ENCODE measurements at places on chromosomes 2 and 18.

DNA sequence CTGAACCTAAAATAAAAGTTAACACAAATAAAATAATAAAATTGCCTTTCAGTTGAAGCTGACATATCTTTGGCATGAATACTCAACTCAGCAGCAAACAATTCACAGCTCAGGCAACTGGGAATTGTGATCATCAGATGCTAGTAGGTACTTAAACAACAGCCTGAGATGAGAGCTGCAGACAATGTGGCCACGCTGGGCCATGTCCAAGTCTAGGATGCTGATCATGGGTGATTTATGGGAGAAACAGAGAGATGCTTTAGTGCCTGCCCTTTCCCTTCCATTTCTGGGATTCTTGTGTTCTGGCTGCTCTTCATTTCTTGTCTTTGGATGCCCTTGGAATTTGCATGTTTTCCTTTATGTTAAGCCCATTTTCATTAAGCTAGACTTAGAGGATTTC lies 212.4 kb upstream of the CWC22 start:
- DNase-seq, result no peak

DNA sequence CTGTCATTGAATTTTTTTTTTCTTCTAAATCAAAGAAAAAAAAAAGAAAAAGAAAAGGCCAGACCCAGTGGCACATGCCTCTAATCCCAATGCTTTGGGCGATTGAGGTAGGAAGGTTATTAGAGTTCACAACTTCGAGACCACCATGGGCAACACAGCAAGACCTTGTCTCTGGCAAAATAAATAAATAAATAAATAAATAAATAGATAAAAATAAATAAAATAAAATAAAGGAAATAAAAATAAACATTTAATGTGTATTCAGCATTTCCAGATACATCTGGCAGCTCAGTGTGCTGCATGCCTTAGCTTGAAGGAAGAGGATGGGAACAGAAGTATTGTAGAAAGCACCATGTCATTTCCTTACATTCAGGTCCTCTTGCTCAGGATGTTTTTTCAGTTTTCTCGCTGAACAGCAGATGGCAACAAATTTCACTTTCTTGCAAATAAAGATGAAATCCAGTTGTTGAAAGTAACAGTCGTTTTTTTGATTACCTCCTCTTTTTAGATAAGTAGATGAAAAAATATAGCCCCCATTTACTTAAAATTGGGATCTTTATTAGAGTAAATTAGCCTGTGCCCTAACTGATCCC lies 25.7 kb upstream of the FAM178B start:
- DNase-seq, result peak; percentile 21

- peak; percentile 80 for DNase-seq
These were observed 261.0 kb upstream of the CXCR4 start for GRCh38 chr2:136378712-136379595.

GRCh38 chr18:50947899-50948298 lies 19.9 kb upstream of the ELAC1 start:
- no peak for DNase-seq

- no peak for DNase-seq
These were observed 99.1 kb upstream of the NEUROD1 start for GRCh38 chr2:181779288-181780021.

- DNase-seq, result no peak
These were observed 310.2 kb upstream of the LRATD1 start for GRCh38 chr2:14322306-14322705.

DNA sequence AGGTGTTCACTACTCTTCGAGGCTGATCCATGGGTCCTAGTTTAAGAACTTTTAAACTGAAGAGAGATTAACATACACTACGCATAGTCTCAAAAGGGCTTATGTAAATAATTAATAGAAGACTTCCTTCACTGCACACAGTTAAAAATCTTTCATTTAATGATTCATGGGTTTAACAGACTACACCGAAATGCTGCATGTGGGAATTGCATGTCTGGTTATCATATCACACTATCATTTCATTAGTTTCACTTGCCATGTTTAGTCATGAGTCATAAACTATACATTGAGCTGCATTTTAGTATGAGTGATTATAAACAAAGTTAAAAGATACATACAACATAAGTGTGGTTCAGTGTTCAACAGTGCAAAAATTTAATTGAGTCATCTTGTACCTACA lies 31.2 kb downstream of the GLS start:
- DNase-seq, result no peak

GRCh38 chr2:20483194-20483895 lies 36.5 kb downstream of the RHOB start:
- DNase-seq, result no peak

DNA sequence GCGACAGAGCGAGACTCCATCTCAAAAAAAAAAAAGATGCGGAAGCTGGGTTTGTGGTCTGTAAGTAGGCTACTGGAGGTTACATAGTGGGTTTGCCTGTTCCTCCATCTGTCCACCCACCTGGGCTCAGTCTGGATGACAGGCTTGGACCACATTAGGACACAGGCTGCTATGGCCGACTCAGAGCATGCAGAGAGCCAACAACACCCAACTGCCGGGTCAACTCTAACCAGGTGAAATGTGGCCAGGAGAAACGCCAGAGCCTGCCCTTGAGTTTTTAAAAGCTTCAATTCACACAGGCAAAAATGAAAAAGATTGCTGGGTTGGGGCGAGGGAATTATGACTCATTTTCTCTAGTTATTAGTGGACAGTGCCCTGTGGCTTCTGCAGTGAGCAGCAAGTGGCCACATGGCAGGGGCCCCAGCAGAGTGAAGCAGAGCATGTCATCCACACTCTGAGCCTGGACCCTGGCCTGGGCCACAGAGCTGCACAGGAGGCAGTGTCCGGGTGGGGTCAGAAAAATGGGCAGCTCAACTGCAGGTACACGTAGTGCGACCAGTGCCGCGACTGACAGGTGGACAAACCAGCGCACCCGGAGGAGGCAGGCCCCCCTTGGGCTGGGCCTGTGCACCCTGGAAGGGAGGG lies 67.4 kb downstream of the BIN1 start:
- DNase-seq, result no peak

GRCh38 chr18:59055345-59056032 lies 84.2 kb upstream of the SEC11C start:
- no peak for DNase-seq

DNA sequence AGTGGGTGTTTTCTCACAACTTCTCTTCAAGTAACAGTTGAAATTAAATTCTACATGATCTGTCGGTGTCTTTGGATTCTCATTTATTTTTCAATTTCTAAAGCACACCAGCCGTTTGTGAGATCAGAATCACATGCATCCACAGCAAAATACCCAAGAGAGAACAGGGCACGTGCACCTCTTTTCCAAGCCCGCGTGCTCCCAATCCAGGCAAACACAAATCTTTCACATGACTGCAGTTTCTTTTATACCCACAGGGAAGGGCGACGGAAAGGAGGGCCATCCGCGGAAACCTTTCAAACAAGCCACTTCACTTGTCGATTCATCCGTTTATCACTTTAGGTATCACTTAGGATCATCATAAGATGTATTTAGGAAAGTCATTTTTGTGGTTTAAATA lies 13.0 kb upstream of the DAPL1 start:
- no peak for DNase-seq

GRCh38 chr2:25618676-25619075 lies 54.7 kb downstream of the DTNB start:
- DNase-seq, result no peak

DNA sequence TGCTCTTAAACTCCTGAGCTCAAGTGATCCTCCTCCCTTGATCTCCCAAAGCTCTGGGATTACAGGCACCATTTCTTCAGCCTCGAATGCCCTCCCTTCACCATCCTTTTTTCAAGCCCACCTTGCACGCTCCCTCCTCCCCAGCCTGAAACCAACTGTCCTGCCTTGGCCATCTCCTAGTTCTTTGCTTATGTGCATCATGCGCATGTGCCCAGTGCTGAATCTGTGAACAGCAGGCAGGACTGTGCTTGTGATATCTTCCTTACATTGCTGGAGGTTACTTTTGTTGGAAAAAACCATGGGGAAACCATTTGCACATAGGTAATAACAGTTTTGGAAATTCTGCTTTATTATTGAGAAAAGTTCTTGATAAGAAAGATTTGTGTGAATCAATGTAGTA lies 30.2 kb upstream of the CETN1 start:
- DNase-seq, result no peak

- no peak for DNase-seq
These were observed 183.4 kb upstream of the RASGRP3 start for GRCh38 chr2:33292981-33293595.

GRCh38 chr2:59959944-59960343 lies 593.5 kb downstream of the BCL11A start:
- no peak for DNase-seq

DNA sequence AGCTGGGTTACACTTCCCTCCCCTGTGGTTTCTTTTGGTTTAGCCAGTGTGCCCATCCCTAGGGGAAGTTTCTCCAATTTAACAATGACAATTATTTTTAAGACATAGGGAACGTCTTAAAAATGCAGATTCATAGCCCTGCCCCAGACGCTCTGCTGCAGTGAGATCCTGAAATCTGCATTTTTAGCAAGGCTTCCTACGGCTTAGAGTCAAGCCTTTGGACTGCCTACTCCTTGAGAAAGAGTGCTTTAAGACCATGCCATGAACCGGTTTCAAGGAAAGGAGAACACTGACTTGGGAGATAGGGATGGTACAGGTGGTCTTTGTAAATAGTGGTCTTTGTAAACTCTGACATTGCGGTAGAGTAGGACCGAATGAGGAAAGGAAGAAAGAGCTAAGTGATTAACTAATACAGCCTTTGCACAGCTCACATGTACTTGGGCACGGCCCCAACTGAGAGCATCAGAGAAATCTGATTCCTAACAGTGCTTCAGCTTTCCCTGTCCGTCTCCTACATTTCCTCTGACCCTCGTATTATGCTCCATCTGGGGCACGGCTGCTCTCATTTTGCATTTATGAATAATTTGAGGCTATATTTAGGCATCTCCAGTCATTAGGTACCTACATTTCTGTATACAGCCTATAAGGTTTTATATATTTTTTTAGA lies 217.6 kb upstream of the TANK start:
- no peak for DNase-seq

DNA sequence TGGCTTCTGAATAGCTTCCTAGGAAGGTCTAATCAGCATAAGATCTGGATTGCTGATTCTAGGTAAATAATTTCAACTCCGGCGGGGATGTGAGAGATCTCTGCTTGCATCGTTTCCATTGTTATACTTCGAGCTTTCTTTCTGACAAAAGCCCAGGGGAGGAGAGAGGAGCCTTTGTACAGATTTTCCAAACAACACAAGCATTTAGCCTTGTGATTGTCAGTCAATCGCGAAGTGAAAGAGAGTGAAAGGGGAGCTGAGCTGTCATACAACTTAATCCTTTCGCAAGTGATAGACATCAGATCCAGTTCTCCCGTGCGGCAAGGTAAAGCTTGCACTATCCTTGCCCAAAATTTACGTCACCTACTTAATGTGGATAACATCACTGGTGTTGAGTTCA lies 26.2 kb downstream of the RALB start:
- DNase-seq, result no peak

DNA sequence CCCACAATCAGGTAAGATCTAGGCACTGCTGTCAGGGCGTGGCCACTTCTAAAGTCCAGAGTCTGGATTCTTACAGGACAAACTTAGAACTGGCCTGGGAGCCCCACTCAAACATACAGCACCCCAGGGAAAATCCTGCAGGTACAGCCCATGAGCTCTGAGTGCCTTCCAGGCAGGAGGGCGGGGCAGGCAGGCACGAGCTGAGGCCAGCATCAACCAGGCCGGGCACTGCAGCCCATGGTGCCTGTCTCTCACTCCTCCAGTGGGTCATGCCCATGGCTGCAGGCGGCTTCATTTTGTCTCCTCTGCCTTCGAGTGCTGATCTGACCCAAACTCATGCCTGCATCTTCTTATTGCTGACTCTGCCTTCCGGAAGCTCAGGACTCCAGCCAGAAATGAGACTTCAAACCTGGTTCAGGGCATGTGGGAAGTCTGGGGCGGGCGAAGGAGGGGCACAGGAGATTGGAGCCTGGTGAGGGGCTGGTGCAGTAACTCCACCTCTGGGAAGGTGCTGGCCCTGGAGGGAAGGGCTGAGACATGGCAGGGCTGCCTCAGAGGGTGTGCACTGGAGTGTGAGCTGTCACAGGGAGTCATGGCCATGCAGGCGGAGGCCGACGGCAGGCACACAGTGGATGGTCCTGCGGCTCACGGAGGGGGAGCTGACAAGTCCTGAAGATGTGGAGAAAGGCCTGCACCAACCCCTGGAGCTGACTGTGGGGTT lies 40.5 kb downstream of the HS6ST1 start:
- DNase-seq, result no peak

DNA sequence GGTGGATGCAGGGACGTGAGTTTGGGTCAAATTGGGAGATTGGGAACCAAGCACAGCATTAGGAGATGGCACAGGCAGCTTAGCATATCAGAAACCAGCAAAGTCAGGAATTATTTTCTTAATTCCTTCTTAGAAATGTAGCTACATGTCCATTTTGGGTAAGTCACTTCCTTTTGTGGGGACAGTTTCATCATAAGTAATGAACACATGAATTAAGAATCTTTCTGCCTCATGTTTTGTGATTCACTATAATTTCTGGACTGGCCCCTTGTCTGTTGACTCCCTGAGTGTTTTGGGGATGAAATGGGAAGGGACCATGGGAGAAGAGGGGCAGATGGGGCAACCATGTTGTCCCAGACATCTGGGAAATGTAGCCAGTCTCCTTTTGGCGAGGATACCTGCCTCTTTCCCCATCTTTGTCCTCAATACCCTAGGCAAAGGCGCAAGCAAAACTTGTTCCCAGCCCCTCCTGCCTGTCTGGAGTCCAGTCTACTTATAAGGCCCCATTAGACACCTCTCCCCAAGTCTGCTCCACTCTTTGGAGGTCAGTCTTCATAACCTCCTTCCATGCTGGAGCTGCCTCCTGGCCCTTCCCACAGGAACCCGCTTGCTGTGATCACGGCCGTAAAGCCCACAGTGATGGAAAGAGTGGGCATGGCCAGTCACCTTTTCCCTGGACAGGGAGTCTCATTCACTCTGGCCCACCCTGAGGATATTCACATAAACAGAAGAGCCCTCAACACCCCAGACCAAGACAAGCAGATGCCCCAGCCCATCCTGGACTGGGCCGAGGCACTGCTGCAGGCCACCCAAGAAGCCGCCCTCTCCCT lies 25.7 kb downstream of the MTHFD2 start:
- no peak for DNase-seq

GRCh38 chr2:230262246-230262645 lies 36.7 kb downstream of the SP140 start:
- no peak for DNase-seq

Data from activated gamma-delta T cell treated with Interleukin-2 at 50 U/mL for 16 hours (primary cell).